Bone marrow (tissue), 2 donors: ENCODE measurements at places on chromosomes 5 and 9.

DNA sequence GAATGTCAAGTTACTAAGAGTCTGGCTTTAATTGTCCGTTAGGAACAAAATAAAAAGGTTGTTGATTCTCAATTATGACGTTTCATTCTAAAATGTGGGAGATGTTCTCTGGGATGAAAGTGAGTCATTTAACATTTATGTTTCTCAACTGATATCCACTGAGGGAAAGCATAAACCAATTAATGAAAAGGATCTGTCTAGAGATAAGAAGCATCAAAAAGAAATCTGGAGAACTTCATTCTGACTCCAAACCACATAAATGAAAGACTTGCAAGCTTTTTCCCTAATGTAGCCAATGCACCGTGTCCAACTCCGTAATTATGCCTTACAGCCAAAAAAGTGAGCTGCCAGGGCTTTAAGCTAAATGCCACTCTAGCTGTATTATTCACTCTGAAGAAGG is 654.2 kb downstream of the TLE1 start:
- no peak for DNase-seq

GRCh38 chr9:2526071-2526828 is 95.3 kb upstream of the VLDLR start:
- DNase-seq: no peak

GRCh38 chr5:14614490-14614889 is 32.9 kb downstream of the OTULINL start:
- no peak for DNase-seq

DNA sequence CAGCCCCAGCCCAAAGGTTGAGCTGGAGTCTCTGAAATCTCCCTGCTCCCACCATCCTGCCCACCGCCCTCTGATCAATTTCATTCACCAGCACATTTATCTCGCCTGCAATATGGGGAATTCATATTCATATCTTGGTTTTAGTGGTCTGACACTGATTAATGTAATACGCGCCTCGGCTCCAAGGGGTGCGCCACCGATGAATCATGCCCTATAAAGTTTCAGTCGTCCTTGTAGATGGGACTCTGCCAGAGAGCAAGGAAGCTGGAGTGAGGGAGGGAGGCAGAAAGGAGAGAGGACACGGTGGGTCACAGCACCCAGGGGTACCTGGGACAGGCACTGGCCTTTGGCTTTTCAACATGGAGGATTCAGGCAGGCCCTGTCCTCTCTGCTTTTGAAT is 8.9 kb downstream of the IRX1 start:
- DNase-seq: no peak

DNA sequence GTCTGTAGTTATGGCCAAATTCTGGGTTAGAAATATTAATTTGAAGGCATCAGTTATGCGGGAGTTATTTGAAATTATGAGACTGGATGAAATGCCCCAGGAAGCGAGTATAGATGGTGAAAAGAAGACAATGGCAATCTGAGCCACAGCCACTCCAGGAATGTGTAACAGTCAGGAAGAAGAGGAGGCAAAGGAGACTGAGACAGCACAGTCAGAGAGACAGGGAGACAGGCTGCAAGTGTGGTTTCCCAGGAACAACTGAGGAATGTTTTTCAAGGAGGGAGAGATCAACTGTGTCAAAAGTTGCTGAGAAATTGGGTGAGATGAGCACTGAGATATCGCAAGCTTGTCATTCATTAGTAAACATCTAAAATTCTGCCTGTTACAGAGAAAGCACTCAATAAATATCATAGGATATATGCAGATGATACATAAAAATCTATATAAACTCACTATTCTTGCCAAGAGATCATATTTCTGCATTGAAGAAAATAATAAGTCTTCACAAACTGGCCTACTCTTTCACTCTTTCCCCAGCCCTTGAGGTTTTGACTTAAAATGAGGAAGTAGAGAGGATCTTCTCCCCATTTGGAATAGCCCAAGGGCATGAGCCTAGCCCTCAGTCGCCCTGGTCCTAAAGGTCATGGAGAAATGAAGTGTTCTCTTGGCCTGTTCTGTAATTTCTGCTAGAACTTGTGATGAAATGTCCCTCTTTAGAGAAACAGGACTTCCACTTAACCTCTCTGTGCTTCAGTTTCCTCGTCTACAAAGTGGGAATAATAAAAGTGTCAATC is 48.5 kb upstream of the RLN1 start:
- peak; percentile 5 for DNase-seq

DNA sequence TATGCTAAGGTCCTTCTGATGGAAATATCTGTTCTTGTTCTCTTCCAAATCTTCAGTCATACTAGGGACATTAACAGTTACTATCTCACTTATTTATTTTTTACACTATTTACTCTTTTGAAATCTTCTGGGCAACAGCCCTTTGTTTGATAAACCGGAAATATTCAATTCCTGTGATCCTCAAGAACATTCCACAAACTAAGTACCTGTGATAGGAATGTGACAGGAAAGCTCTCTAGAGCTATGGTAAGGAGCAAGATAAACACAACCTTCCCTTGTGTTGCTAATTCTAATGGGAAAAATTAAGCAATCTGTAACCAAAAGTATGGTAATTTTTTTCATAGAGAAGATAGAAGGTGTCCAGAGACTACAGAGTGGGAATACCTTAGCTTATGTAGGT is 22.0 kb upstream of the ANKRD34B start:
- no peak for DNase-seq

DNA sequence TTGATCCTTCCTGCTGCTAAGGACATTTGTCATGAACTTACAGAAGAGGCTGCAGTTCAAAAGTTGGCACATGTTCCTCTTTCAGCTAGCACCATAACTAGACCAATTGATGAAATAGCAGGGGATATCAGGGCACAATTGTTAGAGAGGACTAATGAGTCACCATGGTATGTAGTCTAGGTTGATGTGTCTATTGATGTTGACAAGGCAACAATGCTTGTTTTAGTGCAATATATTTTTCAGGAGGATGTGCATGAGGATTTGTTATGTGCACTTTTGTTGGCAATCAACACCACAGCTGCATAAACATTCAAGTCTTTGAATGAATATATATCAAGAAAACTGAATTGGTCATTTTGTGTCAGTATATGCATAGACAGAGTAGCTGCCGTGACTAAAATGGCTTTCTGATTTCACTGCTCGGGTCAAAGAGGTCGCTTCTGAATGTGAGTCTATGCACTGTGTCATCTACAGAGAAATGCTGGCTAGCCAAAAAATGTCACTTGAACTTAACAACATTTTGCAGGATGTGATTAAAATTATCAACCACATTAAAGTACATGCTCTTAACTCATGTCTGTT is 68.0 kb downstream of the FGF10 start:
- no peak for DNase-seq

GRCh38 chr5:138649316-138649720 is 74.1 kb upstream of the HSPA9 start:
- no peak for DNase-seq

- no peak for DNase-seq
These were observed 126.1 kb downstream of the SV2C start for GRCh38 chr5:76209297-76209696.

GRCh38 chr5:161409471-161409870 is 137.1 kb downstream of the GABRB2 start:
- no peak for DNase-seq

DNA sequence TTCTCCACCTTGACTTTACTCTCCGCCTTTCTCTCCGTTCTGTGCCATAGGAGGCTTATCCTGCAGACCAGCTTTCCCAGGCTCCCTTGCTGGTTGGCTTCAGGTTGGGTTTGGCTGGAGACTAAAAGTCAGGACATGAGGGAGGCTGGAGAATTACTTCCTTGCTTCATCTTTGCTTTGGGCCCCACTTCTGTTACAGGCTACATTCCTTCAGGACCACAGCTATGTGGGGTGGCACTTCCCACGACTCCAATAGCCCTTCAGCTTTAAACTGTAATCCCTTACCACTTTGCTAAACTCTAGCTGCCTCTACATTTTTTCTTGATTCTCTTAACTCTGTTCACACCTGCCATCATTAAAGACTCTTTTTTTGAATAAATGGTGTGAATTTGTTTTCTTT is 186.7 kb upstream of the NR4A3 start:
- no peak for DNase-seq

DNA sequence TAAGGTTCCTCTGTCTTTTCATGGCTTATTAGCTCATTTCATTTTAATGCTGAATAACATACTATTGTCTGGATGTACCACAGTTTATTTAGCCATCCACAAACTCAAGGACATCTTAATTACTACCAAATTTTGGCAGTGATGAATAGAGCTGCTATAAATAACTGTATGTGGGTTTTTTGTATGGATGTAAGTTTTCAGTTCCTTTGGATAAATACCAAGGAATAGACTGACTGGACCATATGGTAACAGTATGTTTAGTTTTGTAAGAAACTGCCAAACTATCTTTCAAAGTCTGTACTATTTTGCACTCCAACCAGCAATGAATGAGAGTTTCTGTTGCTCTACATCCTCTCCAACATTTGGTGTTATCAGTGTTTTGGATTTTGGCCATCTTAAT is 38.7 kb downstream of the SCAMP1 start:
- DNase-seq: no peak

DNA sequence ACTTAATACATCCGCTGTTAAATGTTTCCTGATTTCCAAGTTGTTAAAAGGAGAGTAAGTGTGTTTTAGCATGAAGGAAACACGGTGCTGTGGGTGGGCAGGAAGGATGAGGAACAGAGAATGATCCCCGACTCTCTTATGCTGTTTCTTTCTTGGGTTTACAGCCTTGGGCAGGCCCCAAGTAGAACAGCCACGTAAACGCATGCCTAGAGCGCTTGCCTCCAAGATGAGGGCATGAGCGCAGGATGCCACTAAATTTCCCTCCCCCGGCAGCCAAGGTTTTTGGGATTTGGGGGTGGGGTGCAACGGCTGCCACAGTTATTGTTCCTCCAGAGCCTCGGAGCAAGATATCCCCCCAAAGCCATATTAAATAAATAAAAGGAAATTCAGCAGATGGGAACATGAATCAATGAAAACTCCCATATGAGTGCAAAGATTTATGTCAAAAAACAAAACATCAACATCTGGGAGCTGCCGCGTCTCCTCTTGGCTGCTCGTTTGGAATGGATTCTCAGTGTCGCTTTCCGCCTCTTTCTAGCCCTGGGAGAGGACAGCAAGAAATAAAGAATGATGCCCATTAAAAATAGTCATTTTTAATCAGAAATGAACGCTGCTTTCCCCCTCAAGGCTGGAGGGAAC is 10.0 kb upstream of the DELE1 start:
- DNase-seq: no peak

GRCh38 chr9:78963911-78964310 is 607.9 kb upstream of the TLE4 start:
- no peak for DNase-seq

GRCh38 chr9:118423721-118424120 is 719.5 kb downstream of the TLR4 start:
- DNase-seq: no peak

DNA sequence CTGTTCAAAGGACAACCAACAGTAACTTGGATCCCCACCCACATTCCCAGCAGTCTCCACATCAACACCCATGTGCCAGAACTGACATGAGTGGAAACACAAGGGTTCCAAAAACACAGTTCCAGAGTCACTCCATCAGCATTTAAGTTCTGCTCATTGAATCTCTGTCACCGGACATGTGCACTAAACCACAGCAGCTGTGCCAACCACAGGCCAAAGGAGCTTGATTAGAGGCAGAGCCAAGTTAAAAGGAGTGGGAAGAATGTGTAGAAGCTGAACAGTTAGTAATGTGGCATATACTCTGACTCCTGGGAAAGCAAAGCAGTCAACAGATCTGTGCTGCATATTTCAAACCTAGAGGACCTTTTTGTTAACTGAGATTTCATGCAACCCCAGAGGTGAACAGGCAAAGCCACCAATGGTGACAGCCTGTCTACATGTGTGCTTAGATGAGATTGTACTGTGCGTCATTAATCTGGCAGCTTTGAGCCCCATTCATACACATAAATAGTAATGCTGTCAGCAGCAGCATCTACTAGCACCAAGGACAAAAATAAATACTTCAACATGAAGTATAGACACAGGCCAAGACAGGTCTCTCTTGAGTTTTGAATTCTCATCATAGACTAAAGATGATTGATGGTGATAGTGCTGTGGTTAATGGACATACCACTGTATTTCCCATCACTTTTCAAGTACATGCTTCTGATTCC is 16.4 kb upstream of the FST start:
- no peak for DNase-seq

DNA sequence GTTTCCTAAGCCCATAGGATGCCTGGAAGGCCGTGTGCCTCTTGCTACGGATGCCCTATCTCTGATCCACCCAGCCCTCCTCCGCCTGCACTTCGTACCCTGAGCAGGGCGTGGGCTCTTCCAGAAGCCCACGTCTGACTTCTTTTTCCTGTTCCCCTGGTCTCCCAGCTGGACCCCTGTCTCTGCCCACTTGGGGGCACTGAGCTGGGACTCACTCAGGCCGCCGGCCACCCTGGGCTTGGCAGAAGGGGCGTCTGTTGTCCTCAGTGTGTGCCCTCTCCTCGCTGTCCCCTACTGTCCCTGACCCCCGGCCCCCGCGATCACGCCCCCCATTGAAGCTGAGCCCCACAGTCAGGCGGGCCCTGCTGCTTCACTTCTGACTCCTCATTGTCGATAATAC is 22.0 kb upstream of the RXRA start:
- DNase-seq: no peak

- DNase-seq: no peak
These were observed 338.6 kb downstream of the SLIT3 start for GRCh38 chr5:168962306-168962705.

- DNase-seq: no peak
These were observed 201.7 kb downstream of the GADD45G start for GRCh38 chr9:89806371-89807100.

DNA sequence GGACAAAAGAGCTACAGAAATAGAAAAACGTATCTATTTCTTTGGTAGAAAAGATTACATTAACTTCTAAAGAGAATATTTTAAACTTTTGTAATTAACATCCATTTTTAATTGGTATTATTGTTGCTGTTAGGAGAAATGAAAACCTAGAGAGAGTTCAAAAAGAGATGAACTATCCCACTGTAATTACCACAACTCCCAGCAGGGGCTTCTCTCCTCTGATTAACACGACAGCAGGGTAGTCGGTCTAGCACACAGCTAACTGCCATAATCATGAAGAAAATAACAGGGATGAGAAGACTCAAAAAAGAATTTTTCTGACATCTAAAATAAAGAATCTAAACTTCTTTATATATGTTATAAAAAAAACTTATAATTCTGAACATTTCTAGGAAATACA is 86.2 kb upstream of the CDH9 start:
- DNase-seq: no peak

DNA sequence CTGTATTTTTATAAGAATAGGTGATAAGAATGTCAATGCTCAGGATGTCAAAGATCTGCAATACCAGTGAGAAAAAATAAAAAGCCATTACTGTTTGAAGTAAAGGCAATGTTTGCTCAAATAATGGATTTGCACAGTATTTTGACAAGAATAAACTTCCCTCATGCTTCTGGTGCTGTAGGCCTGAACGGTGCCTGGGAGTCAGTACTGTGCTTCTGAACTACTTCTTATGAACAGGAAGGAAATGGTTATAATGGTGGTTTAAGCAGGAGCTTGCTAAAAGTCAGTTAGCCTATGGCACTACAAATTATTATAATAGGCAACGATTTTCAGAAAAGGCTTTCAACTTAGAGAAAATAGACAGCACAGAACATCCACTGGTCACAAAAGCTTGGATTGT is 548.3 kb upstream of the CDH18 start:
- no peak for DNase-seq

- no peak for DNase-seq
These were observed 19.6 kb downstream of the MFAP3 start for GRCh38 chr5:154058055-154059038.

GRCh38 chr9:72592502-72593403 is 71.3 kb downstream of the TMC1 start:
- peak; percentile 45 for DNase-seq

GRCh38 chr5:69000216-69000919 is 93.4 kb upstream of the SLC30A5 start:
- no peak for DNase-seq
